ENCODE measurements at places on chromosomes 7 and 10.

DNA sequence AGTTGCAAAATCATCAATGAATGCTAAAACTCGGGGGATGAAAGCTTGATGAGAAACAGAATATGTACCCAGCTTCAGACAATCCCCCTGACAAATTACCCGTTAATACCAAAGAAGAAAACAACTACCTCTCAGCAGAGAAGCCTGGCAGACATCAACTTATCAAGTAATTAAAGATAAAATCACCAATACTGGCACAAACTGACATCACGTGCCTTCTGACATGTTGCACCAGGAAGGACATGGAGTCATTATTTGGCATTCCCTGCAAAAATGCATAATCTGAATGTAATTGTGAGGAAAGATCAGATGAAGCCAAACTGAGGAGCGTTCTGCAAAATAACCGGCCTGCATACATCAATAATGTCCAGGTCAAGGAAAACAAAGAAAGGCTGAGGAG lies 7.7 kb downstream of the SLIT1 start:
- no peak for DNase-seq

- no peak for DNase-seq
These were observed 64.4 kb downstream of the RAB18 start for GRCh38 chr10:27568196-27569175.

GRCh38 chr7:42972699-42973500 lies 40.7 kb downstream of the MRPL32 start:
- peak; percentile 74 for DNase-seq

GRCh38 chr7:86469680-86470295 lies 173.9 kb upstream of the GRM3 start:
- peak; percentile 89 for DNase-seq

GRCh38 chr7:128299109-128299607 lies 44.5 kb downstream of the RBM28 start:
- no peak for DNase-seq

GRCh38 chr7:98240961-98241673 lies 10.9 kb downstream of the TECPR1 start:
- peak; percentile 59 for DNase-seq

- no peak for DNase-seq
These were observed 66.2 kb downstream of the SDK1 start for GRCh38 chr7:3367261-3367660.

DNA sequence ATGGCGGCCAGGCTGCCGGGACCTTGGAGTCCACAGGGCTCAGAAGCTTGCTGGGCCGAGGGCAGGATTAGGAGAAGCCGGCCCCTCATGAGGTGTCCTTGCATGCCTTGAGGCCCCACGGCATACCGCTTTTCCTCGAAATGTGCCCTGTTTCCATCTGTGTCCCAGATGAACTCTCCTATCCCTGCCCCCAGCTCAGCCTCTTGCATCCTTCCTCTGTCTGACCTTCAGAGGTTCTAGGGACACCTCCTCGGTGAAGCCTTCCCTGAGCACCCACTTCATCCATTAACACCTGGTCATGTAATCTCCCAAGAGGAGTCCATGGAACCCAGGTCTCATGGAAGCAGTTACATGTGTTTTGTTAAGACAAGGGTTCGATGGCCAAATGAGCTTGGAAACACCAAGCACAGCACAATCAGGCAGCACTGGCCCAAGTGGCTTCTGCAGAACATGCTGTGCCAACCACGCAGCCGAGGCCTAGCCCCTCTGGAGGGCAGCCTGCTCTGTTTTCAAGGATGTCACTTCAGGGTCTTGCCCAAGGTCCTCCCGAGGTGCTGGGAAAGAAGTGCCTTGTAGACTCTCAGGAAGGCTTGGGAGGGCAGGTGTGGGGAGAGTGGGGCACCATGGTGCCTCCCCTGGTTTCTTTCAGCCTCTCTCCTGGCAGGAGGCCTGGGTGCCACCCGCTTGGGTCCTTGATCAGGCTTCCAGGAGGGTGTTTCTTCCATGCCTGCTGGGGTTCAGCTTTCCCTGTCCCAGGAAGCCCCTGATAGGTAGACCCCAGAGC lies 124.3 kb downstream of the NEURL1 start:
- DNase-seq, result no peak

DNA sequence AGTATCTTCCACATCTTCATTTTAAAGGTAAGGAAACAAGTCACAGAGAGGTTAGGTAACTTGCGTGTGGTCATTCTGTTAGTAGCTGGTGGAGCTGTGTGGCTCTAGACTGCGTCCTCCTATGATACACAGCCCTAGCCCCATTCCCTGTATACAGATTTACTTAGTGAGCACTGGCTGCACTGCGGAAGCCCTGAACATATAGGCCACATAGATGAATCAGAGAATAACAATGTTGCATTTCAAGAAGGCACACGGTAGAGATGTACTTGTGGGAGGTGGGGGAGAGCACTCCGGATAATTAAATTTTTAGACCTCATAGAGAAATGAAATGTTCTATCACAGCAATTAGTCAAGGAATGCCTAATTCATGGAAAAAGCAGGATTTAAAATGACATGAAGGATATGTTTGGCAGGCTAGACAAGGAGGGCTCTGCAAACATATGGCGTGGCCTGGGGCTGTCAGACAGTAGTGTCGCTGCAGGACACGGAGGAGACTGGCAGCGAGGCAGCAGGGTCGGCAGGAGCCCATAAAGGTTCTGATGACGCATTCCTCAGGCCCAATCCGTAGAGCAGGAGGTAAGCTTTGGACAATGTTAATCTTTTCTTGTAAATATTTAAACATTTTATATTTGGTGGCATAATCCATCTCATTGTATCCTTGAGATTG lies 29.5 kb downstream of the RAB11FIP2 start:
- DNase-seq, result no peak

DNA sequence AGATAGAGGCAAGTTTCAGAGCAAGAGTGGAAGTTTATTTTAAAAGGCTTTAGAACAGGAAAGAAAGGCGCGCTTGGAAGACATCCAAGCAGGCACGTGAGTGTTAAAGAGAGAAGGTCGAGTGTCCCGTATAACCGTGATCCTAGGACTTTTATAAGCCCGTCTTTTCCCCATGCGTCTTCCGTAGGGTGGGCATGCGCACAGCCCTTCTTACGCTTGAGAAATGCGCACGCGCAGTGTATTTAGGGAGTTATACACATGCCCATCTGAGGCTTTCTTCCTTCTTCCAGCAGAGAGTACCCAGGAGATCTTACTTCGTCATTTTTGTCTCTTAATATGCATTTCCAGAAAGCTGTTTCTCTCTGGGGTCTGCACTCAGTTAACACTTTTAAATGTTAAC lies 52.4 kb downstream of the CALD1 start:
- DNase-seq, result no peak

- DNase-seq, result peak; percentile 34
These were observed 54.3 kb downstream of the BMS1 start for GRCh38 chr10:42836771-42837468.

- DNase-seq, result no peak
These were observed at the start of gene GNGT1 for GRCh38 chr7:93906267-93906666. Gene GNGT1 (plus strand): TSS chr7:93906567. CDS start chr7:93906747, 180 bp downstream.

DNA sequence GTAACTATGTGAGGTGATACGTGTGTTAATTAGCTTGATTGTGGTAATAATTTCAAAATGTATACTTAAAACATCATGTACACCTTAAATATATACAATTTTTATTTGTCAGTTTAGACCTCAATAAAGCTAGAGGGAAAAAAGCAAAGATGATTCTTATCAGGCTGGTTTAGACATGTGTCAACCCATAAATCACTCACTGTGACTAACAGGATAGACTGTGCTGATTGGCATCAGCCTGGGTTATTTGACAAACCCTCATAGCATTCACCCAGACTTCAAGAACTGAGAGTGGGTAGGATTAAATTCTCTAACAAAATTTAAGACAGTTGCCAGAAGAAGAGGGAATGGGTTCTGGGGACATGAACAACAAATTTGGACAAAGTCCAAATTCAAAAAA lies 73.8 kb upstream of the TMEM140 start:
- DNase-seq, result no peak

DNA sequence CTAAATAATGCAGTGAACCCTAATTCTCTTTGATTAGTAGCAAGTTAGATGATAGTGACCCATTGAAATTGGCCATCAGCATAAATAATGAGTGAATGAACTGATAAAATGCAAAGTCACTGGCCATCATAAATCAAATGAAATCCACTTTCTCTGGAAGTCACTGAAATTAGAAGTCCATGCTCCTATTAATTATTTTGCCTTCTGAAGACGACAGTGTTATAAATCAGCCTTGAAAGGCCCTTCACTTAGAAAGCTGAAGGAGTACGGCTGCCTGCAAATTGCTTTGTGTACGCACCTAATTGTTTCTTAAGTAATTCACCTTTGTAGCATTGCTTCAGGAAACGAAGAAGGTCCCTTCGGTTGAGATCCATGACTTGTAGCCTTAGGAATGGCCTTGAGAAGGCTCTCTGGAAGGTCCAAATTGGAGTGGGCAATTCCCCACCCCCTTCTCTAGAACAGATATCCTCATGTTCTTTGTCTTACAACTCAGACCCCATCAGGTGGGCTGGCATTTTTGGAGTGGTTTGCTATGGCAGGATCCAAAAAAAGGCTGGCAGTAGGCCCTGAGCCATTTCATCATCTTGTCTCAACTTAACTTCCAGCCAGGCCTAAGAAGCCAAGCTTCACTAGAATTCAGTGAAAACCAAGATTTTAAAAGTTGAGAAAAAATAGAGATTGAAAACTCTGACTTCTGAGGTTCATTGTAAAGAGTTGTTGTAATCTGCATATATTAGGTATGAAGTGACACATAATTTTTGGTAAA lies 420.3 kb downstream of the LRMDA start:
- DNase-seq, result no peak

- peak; percentile 58 for DNase-seq
These were observed 531.1 kb upstream of the STEAP1 start for GRCh38 chr7:89623018-89623672.

DNA sequence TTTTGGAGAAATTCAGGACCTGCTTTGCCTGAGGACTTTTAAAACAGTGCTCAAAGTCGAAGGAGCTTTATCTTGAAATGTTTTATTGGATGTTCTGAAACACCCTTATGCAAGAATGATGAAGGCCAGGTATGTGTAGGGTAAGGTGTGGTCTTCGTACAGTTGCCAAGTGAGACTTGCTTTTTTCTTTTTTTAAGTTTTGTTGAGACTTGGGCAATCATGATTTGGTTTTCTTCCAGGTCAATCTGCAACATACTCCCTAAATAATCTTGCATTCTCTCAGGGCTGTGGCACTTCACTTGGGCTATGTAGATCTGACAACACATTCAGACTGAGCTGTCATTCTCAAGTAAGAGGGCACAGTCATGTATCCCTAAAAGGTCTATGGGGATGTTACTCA lies 75.0 kb downstream of the GATA3 start:
- no peak for DNase-seq

DNA sequence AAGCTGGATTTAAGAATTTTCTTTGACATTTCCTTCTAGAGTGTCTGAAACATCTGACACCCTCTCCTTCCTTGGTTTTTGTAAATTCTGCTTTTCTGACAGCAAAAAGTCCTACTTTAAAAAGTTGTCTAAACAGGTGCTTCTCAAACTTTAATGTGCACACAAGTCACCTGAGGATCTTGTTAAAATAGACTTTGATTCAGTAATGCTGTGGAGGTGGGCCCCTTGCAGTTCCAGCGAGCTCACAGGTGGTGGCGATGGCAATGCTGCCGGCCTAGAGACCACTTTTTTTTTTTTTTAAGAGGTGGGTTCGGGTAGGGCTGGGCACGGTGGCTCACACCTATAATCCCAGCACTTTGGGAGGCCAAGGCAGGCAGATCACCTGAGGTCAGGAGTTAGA lies 77.1 kb downstream of the ABCC2 start:
- peak; percentile 57 for DNase-seq

- no peak for DNase-seq
These were observed 68.1 kb upstream of the AOAH start for GRCh38 chr7:36792421-36792820.

DNA sequence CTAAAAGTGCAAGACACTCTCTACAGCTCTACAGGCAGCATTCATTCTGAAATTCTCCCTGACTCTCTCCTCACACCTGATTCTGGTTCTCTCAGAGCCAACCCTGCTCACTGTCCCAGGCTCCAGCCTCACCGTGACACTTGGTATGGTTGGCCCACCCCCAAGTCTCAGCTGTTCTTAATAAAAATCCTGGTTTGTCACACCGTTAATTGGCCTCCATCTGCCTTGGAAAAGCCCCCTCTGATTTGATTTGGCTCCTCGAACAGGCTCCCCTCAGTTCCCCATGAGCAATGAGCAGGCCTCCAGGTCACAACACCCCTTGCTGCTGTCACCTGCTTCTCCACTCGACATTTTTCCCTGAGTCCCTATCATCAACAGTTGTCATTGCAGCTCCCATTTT lies 507.3 kb upstream of the AUTS2 start:
- no peak for DNase-seq

DNA sequence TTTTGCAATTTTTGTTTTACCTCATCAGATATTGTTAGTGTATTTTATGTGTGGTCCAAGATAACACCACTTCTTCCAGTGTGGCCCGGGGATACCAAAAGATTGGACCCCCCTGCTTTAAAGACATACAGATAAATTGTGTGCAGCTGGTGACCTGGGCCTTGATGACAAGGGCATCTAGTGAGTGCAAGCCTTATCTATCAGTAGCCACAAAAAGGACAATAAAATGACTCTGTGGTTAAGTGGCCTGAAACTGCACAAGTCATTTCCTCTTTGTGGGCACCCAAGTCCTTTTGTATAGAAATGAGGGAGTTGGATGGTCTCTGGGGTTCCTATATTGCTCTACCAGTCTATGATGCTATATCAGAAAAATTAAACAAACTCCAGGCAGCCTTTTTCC lies 98.1 kb downstream of the PARD3 start:
- no peak for DNase-seq

DNA sequence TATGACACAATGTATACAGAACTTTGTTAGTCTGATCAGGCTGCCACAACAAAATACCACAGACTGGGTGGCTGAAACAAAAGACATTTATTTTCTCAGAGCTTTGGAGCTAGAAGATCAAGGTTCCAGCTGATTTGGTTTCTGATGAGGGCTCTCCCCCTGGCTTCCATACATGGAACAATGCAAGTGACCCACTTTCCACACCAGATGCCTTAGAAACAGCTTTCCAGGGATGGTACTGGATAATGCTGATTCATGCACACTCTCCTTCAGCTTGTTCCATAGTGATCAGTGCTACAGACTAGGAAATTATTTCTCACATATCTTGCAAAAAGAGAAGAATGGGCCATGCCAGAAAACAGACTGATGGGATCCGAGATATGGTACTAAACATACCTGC lies 1274.9 kb upstream of the SORCS1 start:
- DNase-seq, result no peak

- no peak for DNase-seq
These were observed 273.6 kb downstream of the NEBL start for GRCh38 chr10:20623546-20623945.

- no peak for DNase-seq
These were observed 284.5 kb upstream of the DKK1 start for GRCh38 chr10:52029628-52030027.

All from hepatocyte (in vitro differentiated cells).